Activated T-cell treated with anti-CD3 and anti-CD28 coated beads, Interleukin-2, amount 50 U/mL, for 1 hour (primary cell): ENCODE measurements at places on chromosomes 1 and 21.

GRCh38 chr1:165666152-165666825 lies 32.1 kb downstream of the ALDH9A1 start:
- no peak for DNase-seq

GRCh38 chr1:64686828-64687724 lies 57.8 kb upstream of the RAVER2 start:
- peak; percentile 27 for DNase-seq

- DNase-seq: no peak
Measured at GRCh38 chr21:15222707-15223106, 157.9 kb upstream of the NRIP1 start.

- DNase-seq: no peak
Measured at GRCh38 chr1:143736562-143736961, 235.2 kb downstream of the FAM72C start.

GRCh38 chr1:244106837-244107493 lies 55.9 kb downstream of the ZBTB18 start:
- no peak for DNase-seq

DNA sequence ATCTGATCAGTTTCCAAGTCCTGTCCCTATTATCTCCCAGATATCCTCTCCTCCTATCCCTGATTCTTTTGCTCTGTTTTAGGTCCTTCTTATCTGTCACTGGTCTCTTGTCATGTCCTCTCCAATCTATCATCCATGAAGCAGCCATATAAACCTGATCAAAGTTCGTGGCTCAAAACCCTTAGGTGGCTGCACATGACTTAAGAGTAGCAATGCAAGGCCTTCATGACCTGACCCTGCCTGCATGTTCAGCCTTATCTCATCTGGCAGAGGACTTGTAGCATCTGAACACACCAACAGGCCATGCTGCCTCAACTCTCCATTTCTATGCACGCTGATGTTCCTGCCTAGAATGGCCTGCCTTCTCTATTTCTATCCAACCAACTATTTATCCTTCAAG lies 65.2 kb downstream of the NOS1AP start:
- no peak for DNase-seq

DNA sequence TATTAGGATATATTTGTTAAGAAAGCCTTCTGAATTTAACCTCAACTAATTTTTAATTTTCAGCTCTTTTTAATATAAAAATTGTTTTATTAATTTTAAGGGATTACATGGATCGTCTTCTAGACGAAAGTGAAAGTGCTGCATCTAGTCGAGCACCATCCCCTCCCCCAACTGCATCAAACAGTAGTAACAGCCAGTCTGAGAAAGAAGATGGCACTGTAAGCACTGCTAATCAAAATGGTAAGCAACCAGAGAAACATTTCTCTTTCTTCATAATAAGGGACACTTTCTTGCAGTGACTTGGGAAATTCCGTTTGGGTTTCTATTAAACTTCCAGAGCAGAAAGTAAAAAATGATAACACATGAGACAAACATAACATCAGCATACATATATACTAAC lies 56.9 kb downstream of the MIER1 start:
- no peak for DNase-seq

- DNase-seq: no peak
Measured at GRCh38 chr21:43794857-43795256, 5.5 kb downstream of the RRP1 start.

- DNase-seq: no peak
Measured at GRCh38 chr21:39189857-39190604, 6.8 kb upstream of the PSMG1 start.

- no peak for DNase-seq
Measured at GRCh38 chr1:51792864-51793263, 85.7 kb downstream of the NRDC start.

GRCh38 chr1:27099135-27099586 lies 55.8 kb downstream of the SLC9A1 start:
- no peak for DNase-seq

- DNase-seq: no peak
Measured at GRCh38 chr1:179773264-179773663, 30.2 kb downstream of the FAM163A start.

DNA sequence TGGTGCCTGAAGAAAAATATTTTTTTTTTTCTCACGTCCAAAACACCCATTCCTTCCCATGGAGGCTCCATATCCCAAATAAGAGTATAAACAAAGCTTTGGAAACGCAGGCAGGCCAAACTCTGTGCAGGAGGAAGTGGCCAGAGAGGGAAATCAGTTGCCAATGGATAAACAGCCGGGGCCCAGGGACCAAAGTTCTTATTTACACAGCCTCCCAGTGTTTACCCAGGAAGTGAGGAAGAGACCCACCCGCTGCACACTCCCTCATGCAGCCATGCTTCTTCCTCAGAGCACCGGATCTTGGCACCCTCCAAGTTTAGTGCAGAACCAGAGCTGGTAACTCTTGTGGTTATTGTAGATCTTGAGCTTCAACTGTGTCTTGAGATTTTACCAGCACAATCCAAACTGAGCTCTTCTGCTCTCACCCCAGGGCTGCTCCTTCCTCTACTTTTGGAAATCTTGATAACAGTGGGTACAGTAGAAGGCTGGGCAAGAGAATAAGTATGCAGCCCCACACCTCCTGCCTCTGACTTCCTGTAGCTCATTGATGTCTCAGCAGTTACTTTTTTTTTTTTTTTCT lies 14.2 kb downstream of the MARCKSL1 start:
- no peak for DNase-seq

DNA sequence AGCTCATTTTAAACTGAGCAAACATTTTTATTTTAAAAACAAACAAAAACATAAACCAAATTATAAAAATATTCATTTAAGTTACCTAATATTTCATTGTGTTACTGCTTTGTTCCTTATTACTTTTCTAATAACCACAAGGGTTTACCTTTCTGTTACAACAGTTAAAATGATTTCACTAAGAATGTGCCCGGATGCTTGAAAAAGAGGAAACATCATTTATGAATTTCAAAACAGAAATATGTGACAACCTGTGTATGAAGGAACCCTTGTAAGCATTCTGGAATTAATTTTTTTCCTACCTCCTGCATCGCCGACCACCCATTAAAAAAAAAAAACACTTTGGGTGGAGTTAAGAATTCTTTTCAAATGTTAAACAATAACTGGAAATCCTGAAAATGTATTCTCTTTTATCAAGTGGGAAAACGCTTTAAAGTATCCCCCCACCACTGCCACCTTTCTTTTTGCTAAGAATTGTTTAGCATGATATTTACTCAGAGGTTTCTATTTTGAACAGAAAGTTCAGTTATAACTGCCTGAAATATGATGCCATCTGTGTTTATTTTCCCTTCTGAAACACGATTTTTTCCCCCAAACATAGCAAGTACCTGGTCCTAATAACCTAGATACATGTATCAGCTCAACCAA lies 9.1 kb downstream of the CYYR1 start:
- DNase-seq: no peak

DNA sequence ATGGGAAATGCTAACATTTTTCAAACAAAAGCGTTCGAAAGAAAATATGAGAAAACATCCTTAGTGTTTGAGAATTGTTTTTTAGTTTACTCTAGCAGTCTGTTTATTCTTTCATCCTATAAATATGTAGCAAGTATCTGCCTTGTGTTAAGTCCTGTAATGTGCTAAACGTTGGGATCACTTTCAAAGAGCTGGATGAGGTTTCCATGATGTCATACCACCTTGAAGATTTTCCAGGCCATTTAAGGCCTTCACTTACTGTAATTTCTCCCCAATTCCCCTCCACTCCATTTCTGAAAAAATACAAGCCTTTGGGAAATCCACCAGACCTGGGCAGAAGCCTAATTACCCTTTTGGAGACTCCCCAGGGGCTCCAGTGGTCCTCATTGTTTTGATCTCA lies 24.2 kb upstream of the CTBS start:
- DNase-seq: no peak

DNA sequence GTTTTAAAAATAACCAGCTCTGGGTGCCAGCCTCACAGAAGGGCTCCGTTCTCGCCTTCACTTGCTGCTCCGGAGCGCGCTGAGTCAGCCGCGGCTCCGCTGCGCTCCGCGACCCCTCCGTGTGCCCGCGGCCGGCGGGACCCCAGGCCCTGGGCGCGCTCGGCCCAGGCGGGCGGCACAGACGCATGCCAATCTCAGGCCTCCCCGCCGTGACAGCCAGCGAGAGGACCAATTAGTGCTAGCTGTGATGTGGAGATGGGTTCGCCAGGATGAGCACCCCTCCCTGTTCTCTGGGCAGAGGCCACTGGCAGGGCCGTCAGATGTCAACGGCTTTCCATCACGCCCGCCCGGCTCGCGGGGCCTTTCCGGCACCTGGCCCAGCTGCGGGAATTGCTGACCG lies 293.8 kb downstream of the SPATA17 start:
- DNase-seq: no peak

- no peak for DNase-seq
Measured at GRCh38 chr1:206704226-206704625, 19.5 kb downstream of the MAPKAPK2 start.

DNA sequence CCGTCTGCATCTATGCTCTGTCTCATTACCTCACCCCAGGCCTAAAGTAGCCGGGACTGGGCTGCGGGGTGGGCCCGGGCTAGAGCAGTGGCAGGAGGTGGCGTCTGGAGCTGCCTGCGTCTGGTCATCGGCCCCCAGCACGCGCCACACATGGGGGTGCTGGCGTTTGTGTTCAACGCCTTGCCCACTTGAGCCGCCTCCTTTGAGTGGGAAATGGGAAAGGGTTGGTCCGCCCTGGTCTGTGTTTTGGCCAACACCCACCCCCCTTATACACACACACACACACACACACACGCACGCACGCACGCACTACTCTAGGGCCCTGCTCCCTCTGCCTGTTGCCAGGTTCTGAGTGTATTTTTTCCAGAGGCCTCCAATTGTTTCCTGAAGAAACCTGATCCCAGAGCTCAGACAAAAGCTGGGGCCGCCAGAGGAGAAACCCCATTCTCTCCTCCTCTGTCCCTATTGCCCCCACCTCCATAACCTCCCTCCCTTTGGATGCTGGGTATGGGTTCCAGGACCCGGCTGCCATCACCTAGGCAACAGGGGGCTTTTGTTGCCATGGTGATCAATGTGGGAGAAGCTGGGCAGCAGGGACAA lies 10.1 kb downstream of the VANGL2 start:
- no peak for DNase-seq

DNA sequence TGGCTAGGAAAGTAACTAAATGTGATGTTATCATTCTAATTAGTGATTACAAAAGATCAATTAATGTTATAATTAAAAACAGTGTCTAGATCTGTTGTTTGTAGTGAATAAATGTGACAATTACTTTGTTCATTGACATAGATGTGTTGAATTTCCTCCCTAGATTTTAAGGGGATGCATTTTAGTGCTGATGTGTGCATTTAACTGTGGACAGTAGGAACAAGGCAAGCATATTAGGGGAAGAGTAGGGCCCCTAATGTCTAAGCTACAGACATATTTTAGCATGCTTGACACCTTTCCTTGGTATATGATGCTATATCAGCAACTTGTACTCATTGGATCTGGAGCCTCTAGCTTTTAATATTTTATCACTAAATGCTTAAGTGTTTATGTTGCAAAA lies 48.9 kb downstream of the NFIA start:
- DNase-seq: no peak

- DNase-seq: peak; percentile 51
Measured at GRCh38 chr1:226682871-226683814, 55.9 kb downstream of the ITPKB start.

DNA sequence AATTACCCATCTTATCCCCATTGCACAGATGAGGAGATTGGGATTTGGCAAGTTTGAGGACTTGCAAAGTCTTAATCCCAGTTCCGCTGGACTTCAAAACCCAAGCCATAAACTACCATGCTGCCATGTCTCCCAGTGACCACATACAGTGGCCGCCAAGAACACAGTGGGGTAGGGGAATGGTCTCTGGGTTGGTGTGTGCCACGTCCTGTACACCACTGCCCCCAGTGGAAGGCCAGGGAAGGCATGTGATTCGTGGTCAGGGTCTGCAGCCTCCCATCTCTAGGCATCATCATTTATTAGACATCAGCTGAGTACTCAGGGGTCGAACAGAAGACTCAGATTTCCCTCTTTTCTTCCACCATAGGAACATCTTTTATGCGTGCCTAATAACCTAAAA lies 76.0 kb downstream of the MAN1C1 start:
- peak; percentile 48 for DNase-seq

GRCh38 chr1:235650341-235651169 lies 971 bp upstream of the GNG4 start:
- DNase-seq: peak; percentile 39
